ENCODE measurements at places on chromosomes 12 and 14.
A peak's percentile ranks its signal among the peaks of the same experiment; 100 is the strongest.

DNA sequence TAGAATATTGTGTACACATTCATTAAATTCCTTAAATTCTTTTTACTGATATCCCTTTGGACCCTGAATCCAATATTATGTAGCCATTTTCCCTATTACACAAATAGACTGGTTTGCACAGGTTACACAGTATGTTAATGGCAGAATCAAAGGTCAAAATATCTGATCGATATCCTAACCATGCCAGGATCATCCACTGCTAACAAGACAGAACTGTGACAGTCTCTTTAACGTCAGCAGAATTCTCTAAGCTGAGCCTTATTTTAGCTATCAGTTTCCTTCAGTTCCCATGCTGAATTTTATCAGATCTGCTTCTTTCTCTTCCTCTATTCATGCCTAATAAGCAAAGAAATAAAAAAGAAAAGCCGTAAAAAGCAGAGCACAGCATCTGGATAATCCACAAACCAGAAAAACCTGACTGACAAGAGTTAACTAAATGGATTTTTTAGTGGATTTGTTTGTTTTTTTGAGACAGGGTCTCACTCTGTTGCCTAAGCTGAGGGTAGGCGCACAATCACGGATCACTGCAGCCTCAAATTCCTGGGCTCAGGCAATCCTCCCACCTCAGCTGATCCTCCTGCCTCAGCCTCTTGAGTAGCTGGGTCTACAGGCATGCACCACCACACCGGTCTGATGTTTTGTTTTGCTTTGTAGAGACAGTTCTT is 130.4 kb downstream of the PAWR start:
- DNase-seq: no peak

GRCh38 chr12:112848972-112849371 is 57.4 kb downstream of the RPH3A start:
- DNase-seq: no peak

DNA sequence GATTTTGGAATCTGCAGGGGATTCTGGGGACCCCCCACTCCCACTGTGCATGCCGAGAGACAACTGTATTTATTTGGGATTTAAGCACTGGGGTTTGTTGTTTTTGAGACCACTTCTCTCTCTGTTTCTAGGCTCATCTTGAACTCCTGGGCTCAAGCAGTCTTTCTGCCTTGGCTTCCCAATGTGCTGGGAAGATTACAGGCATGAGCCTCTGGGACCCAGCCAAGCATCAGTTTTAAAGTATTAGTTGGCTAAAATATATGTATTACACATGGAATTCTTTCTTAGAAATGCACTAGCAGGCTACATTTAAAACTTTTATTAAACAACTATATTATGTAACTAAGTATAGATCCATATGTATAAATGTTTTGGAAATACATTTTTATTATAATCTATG is 78.3 kb downstream of the AEBP2 start:
- DNase-seq: no peak

GRCh38 chr12:64636856-64637255 is 26.6 kb downstream of the RASSF3 start:
- DNase-seq: no peak

GRCh38 chr14:105012171-105012985 is 8.5 kb downstream of the CDCA4 start:
- peak; percentile 18 for DNase-seq

DNA sequence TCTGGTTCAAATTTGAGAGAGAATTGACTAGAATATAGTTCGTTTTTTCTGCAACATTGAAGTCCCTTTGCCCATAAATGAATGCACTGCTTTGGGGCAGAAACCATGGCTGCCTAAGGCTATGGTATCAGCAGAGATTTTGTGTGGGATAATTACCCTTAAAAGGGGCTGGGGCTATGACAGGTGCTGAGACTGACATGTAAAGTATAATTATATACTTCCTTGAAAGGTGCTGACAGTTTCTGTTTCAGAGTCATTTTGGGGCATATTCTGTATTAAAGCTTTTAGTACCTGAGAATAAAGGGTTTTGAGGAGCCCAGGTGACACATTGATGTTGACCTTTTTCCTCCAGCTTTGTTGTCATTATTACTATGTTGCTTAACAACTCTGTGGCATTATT is 150.3 kb upstream of the PTPRQ start:
- DNase-seq: no peak

DNA sequence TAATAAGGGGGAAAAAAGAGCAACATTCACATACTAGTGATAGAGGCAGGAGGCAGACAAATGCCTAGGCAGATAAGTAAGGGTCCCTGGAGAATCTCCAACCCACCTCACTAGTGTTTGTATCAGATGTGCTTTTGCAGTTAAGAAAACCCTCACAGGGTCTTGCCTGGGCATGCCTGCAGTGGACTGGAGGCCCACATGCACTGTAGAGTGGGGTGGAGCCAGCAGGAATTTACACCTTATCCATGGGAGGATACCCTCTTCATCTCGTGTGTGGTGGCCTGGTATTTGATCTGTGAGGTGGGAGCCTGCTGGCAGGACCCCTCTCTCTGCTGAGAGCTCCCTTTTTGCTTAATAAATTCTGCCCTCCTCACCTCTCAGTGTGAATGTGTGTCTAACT is 238.0 kb upstream of the SLC16A7 start:
- DNase-seq: no peak

DNA sequence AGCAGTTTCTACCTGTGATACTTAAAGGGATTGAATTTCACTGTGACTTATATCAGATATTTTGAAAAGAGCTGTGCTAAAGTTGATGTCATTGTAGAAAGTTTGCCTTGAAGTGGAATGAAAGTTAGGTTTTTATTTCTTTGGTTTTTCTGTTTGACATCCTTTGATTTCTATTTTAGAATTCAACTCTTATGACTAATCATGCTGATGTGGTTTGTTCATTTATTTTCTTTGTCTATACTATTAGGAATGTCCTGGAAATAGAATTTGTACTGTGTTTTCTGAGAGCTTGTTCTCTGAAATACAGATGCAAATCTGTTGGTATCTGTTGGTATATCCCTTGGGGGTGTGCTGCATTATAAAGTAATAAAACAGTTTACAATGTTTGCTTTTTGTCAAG is 3.3 kb downstream of the CNOT2 start:
- DNase-seq: no peak

DNA sequence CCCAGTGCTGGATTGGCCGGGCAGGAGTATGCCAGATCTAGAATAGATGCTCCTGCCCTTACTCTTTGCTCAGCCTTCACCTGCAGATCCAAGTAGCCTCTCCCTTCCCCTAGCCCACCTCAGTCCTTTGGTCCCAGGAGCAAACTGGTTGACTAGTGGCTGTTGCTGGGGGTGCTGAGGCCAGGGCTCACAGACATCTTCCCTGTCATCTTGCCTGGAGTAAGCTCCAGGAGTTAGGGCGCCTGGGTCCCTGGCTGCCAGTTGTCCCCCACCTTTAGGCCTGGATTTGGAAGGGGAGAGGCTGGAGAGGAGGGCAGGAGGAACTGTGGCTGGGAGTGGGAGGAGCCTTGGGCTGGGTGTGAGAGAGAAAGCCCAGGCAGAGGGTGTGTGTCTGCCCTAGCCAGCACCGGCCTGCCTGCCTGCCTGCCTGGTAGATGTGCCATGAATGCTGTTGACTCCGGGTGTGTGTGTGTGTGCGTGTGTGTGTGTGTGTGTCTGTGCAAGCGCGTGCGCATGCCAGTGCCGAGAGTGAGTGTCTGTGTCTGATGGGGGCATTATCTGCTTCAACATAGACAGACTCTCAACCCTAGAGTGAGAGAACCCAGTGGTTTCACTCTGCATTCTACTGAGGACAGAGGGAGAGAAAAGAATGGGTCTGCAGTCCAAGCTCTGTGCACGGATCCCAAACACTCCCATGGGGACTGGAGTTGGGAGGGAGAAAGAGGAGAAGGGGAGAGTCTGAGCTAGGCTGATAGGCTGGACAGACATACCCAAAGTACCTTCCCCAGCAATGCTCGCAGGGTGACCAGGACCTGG is 845 bp upstream of the RARG start:
- DNase-seq: no peak

GRCh38 chr14:71317385-71318096 is 410.3 kb downstream of the PCNX1 start:
- DNase-seq: no peak

GRCh38 chr12:107760207-107760808 is 629 bp downstream of the PRDM4 start:
- peak; percentile 34 for DNase-seq

DNA sequence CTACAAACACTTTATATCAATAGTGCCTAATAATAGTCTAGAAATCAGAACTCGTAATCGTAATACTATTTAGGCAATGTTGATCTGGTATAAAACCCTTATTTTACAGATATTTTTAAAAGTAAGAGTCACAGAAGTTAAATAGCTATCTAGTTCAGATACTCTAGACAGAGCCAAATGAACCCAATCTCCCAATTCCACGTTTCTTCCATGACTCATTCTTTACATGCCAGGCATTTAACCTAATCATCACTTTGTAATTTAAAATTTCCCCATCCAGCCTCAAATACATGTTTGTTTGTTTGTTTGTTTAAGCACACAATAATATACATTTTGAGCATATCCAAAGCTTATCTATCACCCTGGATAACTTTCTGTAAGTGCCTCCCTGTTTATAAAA is 36.4 kb upstream of the GARIN6 start:
- no peak for DNase-seq

- DNase-seq: no peak
These were observed 36.7 kb upstream of the IL22 start for GRCh38 chr12:68290126-68290525.

GRCh38 chr12:51678086-51678724 is 87.2 kb downstream of the SCN8A start:
- peak; percentile 61 for DNase-seq

DNA sequence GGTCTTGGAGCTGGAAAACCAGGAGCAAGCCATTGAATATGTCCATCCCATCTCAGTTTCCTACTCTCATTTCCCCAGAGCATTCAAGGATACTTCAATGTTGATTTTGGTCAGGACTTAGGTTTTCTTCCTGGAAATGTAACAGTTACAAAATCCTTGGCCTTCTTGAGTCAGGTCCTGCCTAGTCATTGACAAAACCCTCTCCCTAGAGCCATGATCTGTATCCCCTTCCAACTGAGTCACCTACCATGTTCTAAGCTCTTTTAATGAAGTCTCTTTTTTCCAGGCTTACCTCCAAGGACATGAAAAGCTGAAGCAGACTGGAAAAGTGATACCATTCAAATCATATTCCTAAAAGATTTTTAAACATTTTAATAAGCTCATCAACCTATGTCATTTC is 549.2 kb downstream of the GALC start:
- DNase-seq: no peak

- no peak for DNase-seq
These were observed 8.4 kb downstream of the LRFN5 start for GRCh38 chr14:41615011-41615595.

DNA sequence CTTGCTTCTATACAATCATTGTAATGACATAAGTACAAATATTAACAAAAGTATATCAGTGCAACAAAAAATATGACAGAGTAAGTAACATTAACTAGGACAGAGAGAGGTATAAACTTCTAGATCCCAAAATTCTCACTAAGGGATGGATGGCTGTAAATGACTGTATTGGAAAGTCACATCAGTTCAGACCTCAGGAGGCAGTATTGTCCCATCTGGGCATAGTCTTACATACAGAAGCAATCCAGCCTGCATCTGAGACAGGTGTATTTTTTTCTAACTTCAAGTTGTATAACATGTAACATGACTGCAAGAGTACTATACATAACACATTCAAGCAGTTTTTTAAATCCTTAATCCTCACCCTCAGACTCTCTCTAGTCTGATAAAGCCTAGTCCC is 99.0 kb downstream of the GARIN6 start:
- no peak for DNase-seq

- DNase-seq: no peak
These were observed 39.3 kb upstream of the AMN start for GRCh38 chr14:102883089-102883541.

GRCh38 chr14:73851000-73851399 is 631 bp upstream of the PTGR2 start:
- DNase-seq: no peak

DNA sequence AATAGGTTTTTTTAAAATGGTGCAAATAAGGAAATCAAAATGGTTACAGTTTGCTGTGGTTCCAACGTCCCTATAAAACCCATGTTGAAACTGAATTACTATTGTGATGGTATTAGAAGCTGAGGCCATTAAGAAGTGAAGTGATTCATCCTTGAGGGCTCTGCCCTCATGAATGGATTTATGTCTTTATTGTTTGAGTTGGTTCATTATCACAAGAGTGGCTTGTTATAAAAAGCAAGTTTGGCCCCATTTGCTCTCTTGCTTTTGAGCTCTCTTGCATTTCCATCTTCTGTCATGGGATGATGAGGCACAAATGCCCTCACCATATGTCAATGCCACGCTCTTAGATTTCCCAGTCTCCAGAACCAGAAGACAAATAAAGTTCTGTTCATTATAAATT is 62.3 kb downstream of the PRKD1 start:
- no peak for DNase-seq

GRCh38 chr12:79615596-79616560 is 74.9 kb downstream of the PAWR start:
- DNase-seq: no peak

DNA sequence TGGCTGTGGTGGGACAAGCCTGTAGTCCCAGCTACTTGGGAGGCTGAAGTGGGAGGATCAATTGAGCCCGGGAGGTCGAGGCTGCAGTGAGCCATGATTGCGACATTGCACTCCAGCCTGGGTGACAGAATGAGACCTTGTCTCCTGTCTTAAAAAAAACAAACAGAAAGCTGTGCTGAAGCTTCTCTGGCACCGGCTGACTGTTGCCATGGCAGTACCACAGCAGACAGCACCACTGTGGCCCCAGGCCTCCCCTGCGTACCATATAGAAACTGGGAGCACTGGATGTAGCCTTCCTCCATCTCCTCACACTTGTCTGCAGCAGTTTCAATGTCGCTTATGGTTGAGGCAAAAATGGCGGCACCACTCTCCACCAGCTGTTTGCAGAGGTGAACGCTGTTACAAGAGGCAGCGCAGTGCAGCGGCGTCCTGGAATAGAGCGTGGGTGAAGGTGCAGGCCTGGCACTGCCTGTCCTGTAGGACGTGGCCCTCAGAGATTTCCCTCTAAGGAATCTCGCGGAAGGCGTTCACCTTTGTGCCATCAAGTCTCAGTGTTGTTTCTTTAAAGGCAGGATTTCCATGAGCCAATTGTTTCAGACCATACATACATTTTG is 21.9 kb downstream of the ZFYVE21 start:
- DNase-seq: no peak

DNA sequence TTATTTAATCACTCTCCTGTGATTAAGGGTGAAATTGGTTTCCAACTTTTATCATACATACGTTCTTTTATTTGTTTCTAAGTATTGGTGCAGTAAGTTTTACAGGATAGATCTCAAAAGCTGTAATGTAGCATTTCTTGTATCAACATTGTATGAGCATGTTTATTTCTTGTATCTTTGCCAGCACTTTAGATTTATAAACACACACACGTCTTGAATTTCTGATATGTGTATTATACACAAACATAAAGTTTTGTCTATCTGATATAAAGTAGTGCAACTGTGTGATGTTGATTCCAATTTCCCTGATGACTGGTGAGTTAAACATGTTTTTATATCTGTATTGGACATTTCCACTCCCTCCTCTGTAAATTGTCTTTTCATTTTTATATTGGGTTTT is 134.7 kb downstream of the NOVA1 start:
- DNase-seq: no peak

Measured in lung microvascular endothelial cell (primary cell).